SJCRH30 (cell line): ENCODE measurements at places on chromosomes 2 and 18. TPM values are rescaled to one million over a fixed set of nuclear protein-coding genes. Genes with fewer than 3 reads are reported as not detected.

The LYG2 gene
- total RNA-seq, result 0.30 and 0.36 TPM in 2 replicates

The TBC1D8 gene
- 8.8 TPM in 2 replicates for total RNA-seq

The PLGLB2 gene
- 0.28 and 0.40 TPM in 2 replicates for total RNA-seq

The TFCP2L1 gene
- 0.05 and 0.08 TPM in 2 replicates for total RNA-seq

The NGEF gene
- total RNA-seq, result not detected in 2 replicates

The ZC3H6 gene
- total RNA-seq, result 1.4 and 1.6 TPM in 2 replicates

The CPS1 gene
- 26.4 and 28.3 TPM in 2 replicates for total RNA-seq

The THSD7B gene
- 0.18 and 0.25 TPM in 2 replicates for total RNA-seq

The COL5A2 gene
- total RNA-seq, result 215 and 218 TPM in 2 replicates

The ALLC gene
- total RNA-seq, result not detected in 2 replicates

The CD302 gene
- 1.5 and 1.8 TPM in 2 replicates for total RNA-seq

The IL1RN gene
- total RNA-seq, result not detected in 2 replicates

The RGPD3 gene
- total RNA-seq, result not detected in 2 replicates

The IL36G gene
- not detected in 2 replicates for total RNA-seq

The CFC1 gene
- not detected in 2 replicates for total RNA-seq

The GLI2 gene
- 13.0 and 18.4 TPM in 2 replicates for total RNA-seq

The EMILIN1 gene
- 80.5 and 87.7 TPM in 2 replicates for total RNA-seq

The LIMS3 gene
- 3.4 and 6.2 TPM in 2 replicates for total RNA-seq

The THAP4 gene
- total RNA-seq, result 48.9 and 51.9 TPM in 2 replicates

The PRSS56 gene
- 0.38 and 0.48 TPM in 2 replicates for total RNA-seq

The CNDP1 gene
- total RNA-seq, result not detected in 2 replicates
